ENCODE measurements at places on chromosomes 3 and 15. TPM values are rescaled to one million over a fixed set of nuclear protein-coding genes. Genes with fewer than 3 reads are reported as not detected.

The SLC22A13 gene
- total RNA-seq, result 0.27 TPM

The BNC1 gene
- 1.1 TPM for total RNA-seq

The PLA2G4F gene
- total RNA-seq, result 0.99 TPM

The SSUH2 gene
- total RNA-seq, result 0.77 TPM

The KLHL40 gene
- total RNA-seq, result 7.7 TPM

The C3orf85 gene
- total RNA-seq, result not detected

The GOLGA8Q gene
- total RNA-seq, result 5.9 TPM

The SLITRK3 gene
- 2.4 TPM for total RNA-seq

The LEKR1 gene
- total RNA-seq, result 4.5 TPM

The SH2D7 gene
- total RNA-seq, result not detected

The SNAPC5 gene
- 28.8 TPM for total RNA-seq

The TNFAIP8L3 gene
- total RNA-seq, result 1.4 TPM

The UQCC5 gene
- total RNA-seq, result 2.5 TPM

The MYH15 gene
- total RNA-seq, result 58.3 TPM

The C3orf33 gene
- total RNA-seq, result 10.0 TPM

The ZNF385D gene
- total RNA-seq, result 35.0 TPM

The COL8A1 gene
- 40.2 TPM for total RNA-seq

The GOLGA6D gene
- total RNA-seq, result not detected

The PDZRN3 gene
- total RNA-seq, result 72.3 TPM

The ASB14 gene
- total RNA-seq, result 0.33 TPM

The CLDN1 gene
- total RNA-seq, result 9.4 TPM

The EXD1 gene
- total RNA-seq, result not detected

The MESD gene
- total RNA-seq, result 31.2 TPM

The ST8SIA2 gene
- 18.9 TPM for total RNA-seq

The NRROS gene
- 4.5 TPM for total RNA-seq

The TEX55 gene
- not detected for total RNA-seq

All from camera-type eye (tissue), 1 donor.